Stimulated activated CD4-positive, alpha-beta T cell treated with anti-CD3 and anti-CD28 coated beads, TNF-alpha, amount 100 ng/mL, for 1 hour (primary cell): ENCODE measurements at places on chromosomes 2 and 18.

DNA sequence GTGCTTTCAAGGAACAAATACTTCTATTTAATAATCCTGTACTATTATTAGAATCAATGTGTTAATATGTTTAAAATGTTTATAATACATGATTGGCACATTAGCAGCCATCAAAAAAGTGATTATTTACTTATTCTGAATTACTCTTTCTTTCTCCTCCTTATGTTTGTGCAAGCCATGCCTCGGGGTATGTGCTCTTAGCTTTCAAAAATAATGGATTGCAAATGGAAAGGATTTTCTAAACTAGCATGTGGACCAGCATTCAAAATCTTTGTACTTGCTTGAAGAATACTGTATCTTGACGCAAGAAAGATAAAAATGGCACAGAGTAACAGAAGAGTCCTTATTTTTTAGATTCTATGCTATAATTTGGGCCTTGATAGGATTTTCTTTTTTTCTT lies 156.5 kb downstream of the CDH7 start:
- DNase-seq = no peak

DNA sequence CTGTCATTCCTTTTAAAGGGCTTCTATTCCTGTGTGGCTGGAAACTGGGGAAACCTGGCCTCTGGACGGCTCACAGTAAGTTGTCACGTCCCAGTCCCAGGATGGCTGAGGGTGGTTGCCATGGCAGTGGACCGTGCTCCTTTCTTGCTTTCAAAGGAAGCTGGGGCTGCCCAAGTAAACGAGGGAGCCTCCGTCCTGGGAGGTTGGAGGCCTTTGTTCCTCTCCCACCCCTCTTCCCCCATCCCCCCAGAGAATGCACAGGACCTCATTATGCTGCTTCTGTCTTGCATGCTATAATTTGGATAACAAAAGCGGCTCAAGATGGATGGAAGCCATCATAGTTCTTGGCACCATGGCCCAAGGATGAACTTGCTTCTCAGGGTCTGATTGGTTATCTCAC lies 325.5 kb upstream of the HS6ST1 start:
- DNase-seq = no peak

DNA sequence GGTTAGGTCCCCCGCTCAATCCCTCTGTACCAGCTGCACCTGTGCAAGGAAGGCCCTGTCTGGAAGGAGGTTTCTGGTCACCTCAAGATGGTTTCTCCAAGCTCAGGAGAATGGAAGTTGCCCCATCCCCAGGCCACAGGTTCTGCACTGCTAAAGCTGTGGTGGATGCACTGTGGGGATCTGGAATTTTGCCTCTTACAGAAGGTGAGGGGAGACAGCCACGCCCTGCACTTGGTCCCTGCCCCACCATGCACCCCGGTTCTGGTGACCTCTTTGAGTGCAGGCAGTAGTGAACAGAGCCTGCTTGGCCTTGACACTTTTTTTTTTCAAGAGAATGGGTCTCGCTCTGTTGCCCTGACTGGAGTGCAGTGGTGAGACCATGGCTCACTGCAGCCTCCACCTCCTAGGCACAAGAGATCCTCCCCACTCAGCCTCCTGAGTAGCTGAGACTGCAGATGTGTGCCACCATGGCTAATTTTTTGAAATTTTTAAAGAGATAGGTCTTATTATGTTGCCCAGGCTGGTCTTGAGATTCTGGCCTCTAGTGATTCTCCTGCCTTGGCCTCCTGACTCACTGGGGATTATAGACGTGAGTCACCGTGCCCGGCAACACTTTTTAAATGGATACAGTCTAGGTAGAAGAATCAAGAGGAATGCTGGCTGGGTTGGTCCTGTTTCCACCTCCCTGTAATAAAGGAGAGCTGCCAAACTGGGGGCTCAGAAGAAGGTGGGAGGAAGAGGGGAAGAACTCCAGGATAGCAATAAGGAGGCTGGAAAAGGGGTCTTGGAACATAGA lies 5.8 kb upstream of the NT5DC4 start:
- no peak for DNase-seq

DNA sequence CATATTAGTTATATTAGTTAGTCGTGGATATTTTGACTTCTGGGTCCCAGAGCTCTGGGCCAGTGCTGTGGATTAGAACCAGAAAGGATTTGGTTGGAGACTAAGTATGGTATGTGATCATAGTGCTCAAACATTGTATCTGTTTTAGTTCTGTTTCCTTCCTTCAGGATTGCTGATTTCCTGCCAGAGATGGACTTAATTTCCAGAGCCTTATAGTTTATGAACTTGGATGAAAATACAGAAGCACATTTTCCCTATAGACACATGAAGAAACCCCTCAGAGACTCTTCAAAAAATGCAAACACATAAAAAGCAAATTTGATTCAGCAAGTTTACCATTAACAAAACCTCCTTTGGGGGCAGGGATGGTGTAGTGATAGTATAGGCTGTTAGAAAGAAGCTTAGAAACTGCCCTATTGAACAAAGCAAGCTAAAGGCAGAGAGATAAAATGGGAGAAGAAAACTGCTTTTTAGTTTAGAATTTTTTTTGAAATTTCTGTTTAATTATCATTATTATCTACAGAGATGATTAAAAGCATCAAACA lies 88.7 kb upstream of the EFEMP1 start:
- no peak for DNase-seq

DNA sequence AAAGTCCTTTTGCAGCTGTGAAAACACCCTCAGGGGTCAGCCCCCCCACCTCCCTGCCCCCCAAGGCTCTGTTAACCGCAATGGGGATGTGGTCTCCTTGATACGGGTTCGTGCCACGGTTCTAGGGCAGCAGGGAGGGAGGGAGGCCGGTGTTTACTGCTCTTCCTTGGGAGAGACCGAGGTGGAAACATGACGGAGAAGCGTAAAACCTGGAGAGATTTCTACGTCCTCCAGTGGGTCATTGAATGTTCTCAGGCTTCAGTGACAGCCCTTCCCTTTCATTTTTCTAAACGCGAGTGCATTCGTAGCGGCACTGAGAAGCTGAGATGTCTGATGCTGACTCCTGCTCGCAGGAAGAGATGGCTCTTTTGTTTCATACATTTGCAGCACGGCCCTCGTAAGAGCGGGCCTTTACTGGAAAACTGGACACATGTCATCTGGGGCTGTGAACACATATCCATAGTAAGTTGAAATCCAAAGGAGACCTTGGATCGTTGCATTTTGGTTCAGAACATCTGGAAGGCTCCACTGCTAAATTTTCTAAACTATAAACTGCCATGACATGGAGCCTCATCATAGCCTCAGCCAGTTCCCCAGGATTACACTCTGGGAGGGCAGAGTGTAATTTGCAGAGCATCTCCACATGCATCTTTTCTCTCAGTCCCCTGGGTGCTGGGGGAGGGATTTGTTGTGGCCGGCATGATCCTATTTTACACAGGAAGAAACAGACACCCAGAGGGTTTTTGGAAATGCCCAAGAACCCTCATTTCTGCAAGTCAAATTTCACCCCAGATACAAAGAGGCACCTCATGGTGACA lies 40.6 kb upstream of the HDAC4 start:
- DNase-seq = no peak

DNA sequence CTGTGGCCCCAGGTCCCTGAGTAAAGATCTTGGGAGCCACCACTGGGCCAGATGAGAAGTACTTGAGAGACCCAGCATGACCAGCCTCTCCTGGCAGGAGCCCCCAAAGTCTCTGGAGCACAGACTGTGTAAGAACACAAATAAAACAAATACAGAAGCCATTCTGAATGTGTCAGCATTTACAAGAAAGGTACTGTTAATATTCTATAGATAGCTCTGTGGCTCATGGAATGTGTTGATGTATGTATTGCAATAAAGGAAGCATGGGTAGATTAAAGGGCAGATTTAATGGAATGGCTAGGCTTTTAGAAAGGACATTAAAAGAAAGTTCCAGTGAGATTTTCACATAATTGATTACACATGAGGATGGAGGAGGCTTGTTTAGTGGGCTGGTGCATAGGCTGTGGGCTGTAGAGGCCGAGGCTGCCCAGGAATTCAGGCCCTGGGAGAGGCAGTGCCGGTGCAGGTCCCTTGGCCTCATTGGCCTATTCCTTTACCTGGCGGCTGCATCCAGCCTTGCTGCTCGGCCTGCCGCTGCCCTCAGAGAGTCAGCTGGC lies 127.7 kb upstream of the DLX2 start:
- no peak for DNase-seq

DNA sequence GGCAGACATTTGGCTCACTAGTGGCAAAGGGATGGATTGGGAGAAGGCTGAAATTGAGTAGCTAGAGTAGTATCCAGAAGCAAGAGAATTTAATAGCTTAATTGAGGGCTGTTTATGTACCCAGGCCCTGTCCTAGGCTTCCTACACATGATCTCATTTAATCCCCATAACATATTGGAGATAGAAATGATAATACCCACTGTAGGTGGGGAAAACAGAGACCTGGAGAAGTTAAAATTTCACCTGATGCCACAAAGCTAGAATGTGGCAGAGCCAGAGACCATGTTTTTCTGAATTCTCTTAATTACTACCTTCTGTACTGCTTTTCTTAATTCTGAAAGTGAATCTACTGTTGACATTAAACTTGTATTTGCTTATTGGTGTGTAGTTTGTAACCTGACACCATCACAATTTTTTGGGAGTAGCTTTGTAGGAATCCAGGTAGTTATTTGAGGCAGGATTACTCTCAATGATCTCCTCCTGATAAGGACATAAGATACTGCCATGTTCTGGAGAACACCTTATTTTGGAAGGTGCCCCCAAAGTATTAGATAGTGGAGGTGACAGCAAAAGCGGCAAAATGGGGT lies 42.2 kb downstream of the RAB10 start:
- no peak for DNase-seq

- no peak for DNase-seq
Measured at GRCh38 chr2:68253219-68254068, 1.1 kb upstream of the PPP3R1 start.

GRCh38 chr2:177771191-177771590 lies 301.4 kb downstream of the PDE11A start:
- DNase-seq = no peak

- no peak for DNase-seq
Measured at GRCh38 chr2:54594048-54594447, 129.4 kb upstream of the EML6 start.

- no peak for DNase-seq
Measured at GRCh38 chr2:42754021-42754775, 9.7 kb downstream of the OXER1 start.

DNA sequence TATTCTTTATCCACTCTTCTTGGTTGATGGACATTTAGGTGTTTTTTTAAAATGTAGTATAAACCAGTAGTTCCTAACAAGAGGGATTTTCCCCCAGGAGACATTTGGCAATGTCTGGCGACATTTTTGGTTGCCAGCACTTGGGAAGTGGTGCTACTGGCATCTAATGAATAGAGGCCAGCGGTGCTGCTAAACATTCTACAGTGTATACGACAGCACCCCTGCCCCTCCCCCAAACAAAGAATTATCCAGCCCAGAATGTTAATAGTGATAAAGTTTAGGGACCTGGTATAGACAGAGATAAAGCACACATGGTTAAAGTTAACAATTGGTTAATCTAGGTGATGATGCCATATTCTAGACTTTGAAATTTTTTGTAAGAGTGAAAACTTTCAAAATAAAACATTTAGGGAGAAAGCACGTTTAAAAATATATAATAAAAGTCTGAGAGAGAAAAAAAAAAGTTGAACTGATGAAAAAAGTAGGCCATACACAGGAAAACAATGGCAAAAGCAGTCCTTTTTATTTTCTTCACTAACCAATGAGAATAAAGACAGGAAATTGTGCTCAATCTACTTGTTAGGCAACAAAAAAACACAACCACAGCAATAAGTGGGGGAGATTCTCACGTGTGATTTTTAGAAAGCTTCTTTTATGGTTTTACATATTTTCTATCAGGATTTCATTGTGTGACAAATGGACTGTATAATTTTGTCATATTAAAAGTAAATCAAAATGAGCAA lies 14.8 kb downstream of the FBXO48 start:
- DNase-seq = no peak

DNA sequence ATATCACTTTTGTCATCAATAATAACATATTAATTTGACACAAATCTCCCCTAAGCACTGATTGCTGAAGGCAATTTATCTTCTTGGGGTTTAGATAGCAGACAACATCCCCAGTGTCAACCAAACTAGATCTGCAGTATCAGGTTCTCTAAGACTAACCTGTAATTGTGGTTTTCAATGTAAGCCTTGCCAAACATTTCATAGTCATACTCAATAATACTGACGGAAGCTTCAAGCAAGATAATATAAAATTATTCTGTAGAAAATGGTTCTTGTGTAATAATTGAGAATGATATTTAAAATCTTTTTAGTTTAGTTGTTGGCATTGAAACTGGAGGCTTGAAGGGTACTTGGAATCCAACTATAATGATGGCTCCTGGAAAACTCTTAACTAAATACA lies 186.3 kb downstream of the RIT2 start:
- no peak for DNase-seq

DNA sequence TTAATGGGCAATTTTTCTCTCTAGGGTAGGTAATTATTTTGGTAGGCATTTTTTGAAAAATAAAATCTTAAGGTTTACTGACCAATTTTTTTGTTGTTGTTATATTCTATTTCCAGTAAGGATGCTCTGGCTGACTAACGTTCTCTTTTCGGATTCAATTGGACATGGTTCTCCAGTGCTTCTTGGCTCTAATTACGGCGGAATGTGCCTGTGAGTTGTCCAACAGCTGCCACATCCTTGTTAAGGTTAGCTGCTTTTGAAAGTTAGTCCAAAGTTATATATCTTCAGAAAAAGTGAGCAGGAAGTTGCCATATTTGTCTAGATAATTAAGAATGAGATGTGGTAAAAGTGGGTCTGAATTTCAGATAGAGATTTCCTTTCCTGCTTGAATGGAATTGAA lies 45.8 kb upstream of the SMIM21 start:
- DNase-seq = no peak

DNA sequence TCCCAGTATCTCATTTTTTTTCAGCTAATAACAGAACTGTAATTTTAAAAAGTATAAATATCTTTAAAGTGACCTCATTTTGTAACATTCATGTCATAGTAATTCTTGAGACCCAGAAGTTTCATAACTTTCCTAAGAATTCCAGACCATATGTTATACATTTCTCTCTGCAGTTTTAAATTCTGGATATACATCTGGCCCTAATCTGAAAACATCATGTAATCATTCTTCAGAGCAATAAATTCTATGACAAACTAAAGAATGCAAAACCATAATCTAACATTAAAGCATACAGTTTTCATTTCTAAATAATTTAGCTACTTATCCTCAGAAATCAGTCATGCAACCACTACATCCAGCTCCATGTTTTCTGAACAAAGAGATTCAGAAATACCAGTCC lies 198.3 kb upstream of the SLC35G4 start:
- no peak for DNase-seq

- DNase-seq = no peak
Measured at GRCh38 chr2:2007551-2008501, 263.5 kb upstream of the PXDN start.

DNA sequence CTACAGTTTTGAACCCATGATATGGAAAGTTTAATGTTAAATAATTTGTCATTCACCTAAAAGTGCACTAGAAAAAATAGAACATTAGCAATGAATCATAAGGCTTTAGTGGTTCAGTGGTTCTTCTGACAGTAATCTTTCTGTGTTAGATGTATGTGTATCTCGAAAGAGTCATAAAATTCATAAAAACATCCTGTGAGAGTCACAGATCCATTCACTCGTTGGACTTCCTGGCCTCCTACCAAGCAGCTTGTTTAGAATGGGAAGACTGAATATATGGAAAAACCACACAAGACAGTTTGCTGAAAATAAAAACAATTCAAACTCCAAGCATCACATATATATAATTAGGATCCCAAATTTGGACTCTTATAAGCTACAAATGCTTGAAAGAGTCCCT lies 34.8 kb downstream of the ADNP2 start:
- no peak for DNase-seq

GRCh38 chr2:182605166-182605565 lies 110.9 kb upstream of the DNAJC10 start:
- DNase-seq = no peak

GRCh38 chr2:9629222-9630116 lies 1.3 kb downstream of the YWHAQ start:
- DNase-seq = no peak
